Left ventricle myocardium superior (tissue), 1 donor: ENCODE measurements at places on chromosomes 5 and 9. TPM values are rescaled to one million over a fixed set of nuclear protein-coding genes. Genes with fewer than 3 reads are reported as not detected.

Gene BNC2
- total RNA-seq: 6.3 TPM

DNA sequence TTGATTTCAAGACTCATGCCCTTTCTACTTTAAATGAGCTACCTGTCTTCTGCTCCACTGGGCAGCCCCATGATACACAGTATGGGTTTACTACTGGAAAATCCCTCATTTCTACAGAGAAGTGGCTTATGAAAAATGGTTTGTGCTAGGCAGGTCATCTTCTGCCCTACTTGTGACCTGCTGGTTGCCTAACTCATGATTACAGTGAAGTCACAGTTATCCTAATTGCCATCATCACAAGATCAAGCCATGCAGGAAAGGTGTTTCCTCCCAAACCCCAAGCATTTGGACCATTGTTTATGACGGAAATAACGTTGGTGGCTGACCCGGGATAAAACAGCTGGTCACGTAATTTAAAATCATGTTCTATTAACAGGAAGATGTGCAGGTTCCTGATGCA lies 330.6 kb downstream of the ACTL7B start:
- DNase-seq: no peak

GRCh38 chr5:34007201-34007620 lies 639 bp downstream of the AMACR start:
- DNase-seq: peak; percentile 31

Gene ZNF454
- 2.3 TPM for total RNA-seq

Gene TBC1D2
- total RNA-seq: 2.8 TPM

GRCh38 chr5:52964138-52964537 lies 25.0 kb upstream of the ITGA2 start:
- no peak for DNase-seq
